ENCODE measurements at places on chromosomes 1 and 21.

GRCh38 chr1:67298762-67299161 lies 8.9 kb upstream of the IL12RB2 start:
- no peak for DNase-seq

GRCh38 chr1:220386494-220387195 lies 114.4 kb upstream of the RAB3GAP2 start:
- DNase-seq, result no peak

DNA sequence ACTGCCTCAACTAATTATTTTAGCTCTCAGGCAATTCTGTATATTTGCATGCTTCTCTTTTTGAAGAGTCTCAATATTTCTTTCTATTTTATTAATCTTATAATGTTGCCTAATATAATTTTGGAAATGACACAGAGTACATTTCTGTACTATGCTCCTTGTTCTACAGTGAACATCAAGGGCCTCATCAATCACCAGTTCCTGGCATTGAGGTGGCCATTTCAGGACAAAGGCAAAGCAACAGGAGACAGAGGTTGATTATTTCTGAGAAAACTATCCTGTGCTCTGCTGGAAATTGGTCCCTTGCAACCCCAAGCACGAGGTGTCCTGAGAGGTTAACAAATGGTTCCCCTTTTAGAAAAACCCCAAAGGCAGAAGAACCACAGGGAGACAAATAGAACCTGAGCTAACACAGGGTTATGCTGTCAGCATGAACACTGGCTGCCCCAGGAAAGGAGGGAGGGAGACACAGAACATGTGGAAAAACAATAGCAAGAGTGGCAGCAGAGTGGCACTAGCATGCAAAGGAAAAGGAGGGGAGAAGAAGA lies 63.9 kb upstream of the VAV3 start:
- no peak for DNase-seq

- no peak for DNase-seq
These were observed 34.5 kb downstream of the SYDE2 start for GRCh38 chr1:85166351-85166750.

- no peak for DNase-seq
These were observed 2.5 kb downstream of the DNMT3L start for GRCh38 chr21:44259082-44259705.

GRCh38 chr1:44575396-44575795 lies 98.9 kb downstream of the TMEM53 start:
- DNase-seq, result no peak

DNA sequence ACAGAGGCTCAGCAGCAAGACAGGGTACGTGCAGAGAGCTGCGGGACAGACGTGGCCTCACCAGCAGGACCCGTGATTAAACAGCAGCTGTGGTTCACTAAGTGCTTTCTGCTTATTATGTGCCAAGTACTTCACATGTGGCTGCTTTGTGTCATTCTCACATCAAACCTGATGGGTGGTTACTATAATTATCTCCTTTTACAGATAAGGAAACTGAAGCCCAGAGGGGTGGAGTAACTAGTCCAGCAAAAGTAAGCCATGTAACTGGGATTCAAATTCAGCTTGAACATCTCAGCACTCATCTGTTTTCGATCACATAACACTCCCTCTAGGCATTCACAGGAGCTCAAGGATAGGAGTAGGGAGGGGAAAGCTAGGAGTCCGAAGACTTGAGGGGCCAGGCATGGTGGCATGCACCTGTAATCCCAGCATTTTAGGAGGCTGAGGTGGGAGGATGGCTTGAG lies 50.8 kb upstream of the CLIC4 start:
- DNase-seq, result no peak

DNA sequence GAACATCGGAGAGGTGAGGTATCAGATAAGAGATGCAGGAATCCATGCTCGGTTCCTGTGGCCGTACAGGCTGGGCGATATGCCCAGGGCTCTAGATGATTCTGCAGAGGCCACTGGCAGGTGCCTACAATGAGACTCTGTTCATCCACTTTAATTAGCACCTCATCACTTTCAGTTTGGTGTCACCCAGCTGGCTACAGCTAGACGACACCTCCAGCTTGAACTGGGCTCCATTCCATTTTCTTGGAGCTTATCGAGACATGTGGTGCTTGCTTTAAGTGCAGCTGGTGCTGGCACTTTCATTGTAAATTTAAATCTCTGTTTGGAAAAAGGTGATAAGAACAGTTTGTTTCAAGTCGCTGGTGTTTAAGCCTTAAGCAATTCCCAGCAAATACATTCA lies 322.5 kb upstream of the ADGRL2 start:
- DNase-seq, result no peak

DNA sequence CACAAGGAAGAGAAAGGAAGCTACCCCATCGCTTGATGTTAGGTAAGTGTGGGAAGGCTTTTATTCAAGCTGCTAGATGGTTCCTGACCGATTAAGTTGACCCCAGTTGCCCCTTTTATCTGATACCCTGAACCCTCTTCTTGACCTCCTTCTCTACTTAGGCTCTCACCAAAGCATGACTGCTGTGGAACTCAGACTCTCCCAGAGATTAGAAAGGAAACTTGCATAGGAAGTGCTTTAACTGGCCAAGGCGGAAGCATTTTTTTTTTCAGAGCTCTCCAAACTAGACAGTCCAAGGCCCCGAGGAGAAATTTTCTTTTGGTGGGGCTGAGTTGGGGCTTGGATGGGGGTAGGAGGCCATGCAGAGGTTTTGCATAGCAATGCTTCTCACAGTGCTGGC lies 101.3 kb upstream of the USP24 start:
- no peak for DNase-seq

GRCh38 chr1:207740207-207740606 lies 11.6 kb upstream of the CD46 start:
- no peak for DNase-seq

- no peak for DNase-seq
These were observed 43.9 kb upstream of the IL20 start for GRCh38 chr1:206821493-206821892.

DNA sequence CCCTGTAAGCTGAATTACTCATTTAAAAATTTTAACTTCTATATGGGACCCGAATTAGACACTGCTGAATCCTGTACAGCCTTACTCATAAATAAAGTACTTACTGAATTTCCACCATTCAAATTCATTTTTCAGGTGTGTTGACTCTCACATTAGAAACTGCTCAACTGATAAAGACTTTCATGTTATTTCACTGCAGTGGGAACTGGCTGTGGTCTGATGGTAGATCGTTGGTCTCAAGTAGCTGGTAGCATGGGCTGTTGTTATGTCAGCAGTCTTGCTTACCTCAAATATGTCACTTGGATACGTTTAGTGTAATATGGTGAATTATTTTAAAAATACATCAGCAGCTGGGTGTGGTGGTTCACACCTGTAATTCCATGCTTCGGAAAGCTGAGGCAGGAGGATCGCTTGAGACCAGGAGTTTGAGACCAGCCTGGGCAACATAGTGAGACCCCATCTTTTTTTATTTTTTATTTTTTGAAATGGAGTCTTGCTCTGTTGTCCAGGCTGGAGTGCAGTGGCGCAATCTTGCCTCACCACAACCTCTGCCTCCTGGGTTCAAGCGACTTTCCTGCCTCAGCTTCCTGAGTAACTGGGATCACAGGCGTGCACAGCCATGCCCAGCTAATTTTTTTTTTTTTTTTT lies 10.4 kb downstream of the DEGS1 start:
- DNase-seq, result no peak

DNA sequence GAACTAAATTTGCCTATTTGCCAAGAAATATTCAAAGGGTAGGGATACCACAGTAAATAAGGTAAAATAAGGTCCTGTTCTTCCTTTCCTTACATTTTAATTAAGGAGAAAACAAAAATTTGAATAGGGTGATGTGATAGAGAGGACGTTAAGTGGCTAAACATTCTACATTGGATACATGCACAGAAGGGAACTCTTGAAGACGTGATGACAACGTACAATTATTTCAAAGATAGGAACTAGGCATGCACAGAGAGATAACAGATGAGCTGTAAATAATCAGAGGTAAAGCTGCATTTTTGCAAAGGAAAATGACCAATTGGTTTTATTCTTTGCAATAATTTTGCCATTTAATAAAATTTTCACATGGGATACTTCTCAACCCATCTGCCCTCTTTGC lies 69.7 kb downstream of the TRIM33 start:
- DNase-seq, result no peak

DNA sequence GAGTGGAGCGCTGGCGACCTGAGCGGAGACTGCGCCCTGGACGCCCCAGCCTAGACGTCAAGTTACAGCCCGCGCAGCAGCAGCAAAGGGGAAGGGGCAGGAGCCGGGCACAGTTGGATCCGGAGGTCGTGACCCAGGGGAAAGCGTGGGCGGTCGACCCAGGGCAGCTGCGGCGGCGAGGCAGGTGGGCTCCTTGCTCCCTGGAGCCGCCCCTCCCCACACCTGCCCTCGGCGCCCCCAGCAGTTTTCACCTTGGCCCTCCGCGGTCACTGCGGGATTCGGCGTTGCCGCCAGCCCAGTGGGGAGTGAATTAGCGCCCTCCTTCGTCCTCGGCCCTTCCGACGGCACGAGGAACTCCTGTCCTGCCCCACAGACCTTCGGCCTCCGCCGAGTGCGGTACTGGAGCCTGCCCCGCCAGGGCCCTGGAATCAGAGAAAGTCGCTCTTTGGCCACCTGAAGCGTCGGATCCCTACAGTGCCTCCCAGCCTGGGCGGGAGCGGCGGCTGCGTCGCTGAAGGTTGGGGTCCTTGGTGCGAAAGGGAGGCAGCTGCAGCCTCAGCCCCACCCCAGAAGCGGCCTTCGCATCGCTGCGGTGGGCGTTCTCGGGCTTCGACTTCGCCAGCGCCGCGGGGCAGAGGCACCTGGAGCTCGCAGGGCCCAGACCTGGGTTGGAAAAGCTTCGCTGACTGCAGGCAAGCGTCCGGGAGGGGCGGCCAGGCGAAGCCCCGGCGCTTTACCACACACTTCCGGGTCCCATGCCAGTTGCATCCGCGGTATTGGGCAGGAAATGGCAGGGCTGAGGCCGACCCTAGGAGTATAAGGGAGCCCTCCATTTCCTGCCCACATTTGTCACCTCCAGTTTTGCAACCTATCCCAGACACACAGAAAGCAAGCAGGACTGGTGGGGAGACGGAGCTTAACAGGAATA lies 4.2 kb downstream of the TFAP2E start:
- DNase-seq, result no peak

DNA sequence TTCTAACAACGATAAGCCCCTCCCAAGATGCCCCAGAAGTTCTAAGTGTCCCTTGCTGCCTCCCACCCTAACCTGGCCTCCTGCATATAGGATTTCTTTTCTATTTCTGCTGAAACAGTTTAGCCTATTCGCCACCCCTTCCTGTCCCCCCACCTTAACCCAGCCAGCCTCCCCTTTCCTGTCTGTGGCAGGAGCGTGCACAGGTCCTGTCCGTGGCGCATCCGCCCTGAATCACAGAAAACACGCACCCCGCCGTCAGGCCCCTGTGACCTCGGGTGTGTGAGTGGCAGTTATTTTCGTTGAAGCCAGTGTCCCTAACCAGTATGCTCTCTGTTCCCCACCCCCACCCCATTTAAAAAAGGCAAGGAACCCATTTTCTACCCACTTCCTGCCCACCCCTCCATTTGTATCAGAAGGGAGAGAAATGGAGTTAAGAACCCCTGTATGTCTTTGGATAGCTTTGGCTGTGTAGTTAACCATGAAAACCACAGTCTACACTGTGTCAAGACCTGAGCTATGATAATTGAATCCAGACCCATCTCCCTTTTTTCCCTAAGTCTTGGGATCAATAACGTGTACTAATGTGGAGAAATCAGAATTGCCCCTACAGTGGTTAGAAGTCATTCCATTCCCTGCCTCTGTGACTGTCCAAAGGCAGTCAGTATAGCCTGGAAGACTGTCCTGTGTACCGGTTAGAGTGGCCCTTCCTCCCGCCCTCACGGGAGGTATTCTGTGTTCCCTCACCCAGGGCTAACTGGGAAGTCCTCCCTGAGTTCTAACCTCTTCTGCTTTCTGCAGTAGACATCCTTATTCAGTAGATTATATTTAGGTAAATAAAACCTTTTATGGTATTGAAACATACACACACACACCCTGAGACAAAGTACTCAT lies 1.8 kb downstream of the PLEKHO1 start:
- DNase-seq, result no peak

DNA sequence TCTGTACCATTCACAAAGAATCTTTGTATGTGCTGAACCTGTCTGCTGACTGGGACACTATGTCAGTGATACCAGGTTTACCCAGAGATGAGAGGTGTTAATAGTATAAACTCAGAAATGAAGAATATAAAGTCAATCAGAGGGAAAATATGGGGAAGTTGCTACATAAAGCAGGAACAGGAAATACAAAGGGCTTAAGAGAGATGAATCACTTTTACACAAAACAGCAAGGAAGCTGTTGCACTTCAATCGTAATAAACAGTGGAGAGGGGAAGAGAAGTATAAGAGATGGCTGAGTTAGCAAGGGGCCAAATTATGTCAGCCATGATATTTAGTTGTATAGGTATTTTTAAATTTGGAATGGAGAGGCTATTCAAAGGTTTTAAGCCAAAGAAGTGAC lies 890.2 kb upstream of the NCAM2 start:
- DNase-seq, result no peak

DNA sequence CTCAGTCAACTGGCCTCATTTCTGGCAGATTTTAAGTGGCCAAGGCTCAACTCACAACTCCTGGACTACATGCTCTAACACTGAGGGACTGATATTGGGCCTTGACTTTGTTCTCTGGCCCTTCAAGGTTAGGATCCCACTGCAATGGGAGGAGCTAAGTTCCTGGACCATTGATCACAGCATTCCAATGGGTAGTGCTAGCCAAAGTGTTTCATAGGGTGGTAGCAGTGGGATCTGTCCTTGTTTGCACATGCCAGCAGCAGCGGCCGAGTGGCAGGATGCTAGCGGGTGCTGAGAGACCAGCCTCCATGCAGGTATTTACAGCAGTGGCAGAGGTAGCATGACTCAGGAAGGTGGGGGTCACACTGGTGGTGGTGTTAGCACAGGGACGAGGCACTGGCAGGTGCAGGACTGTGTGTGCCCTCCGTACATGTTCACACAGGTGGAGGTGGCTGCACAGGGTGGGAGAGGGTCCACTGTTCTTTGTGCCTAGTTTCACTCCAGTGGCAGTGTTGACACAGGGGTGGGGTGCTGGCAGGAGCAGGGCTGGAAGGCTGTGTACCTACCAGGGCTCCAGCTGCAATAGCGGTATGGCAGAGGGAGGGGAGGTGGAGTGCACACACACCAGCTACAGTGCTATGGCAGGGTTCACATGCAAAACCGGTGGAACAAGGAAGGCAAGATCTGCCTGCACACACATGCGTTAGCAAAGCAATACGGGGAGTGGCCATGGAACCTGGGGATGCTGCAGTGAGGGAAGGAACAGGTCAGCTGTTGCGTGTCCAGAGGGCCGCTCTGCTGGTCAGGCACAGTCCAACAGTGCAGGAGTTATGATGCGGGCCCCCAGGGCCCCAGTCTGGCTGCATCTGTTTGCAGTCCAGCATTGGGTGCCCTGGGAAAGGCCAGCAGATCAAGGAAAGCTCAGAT lies 51.7 kb downstream of the COL24A1 start:
- DNase-seq, result no peak

Measured in stimulated activated CD4-positive, alpha-beta T cell treated with anti-CD3 and anti-CD28 coated beads, Interleukin-15, amount 100 ng/mL, for 1 hour (primary cell).